ENCODE measurements at places on chromosomes 12 and 14. TPM values are rescaled to one million over a fixed set of nuclear protein-coding genes. Genes with fewer than 3 reads are reported as not detected.

Gene NYNRIN
- 0.02 TPM for total RNA-seq

GRCh38 chr12:53577941-53578352 is 48.2 kb downstream of the ATF7 start:
- no peak overlapping the region for H3K27ac ChIP-seq
- H3K36me3 ChIP-seq: no peaks in the 10 kb centered on the region
- DNase-seq: no peak
- H3K4me3 ChIP-seq: no peak overlapping the region

DNA sequence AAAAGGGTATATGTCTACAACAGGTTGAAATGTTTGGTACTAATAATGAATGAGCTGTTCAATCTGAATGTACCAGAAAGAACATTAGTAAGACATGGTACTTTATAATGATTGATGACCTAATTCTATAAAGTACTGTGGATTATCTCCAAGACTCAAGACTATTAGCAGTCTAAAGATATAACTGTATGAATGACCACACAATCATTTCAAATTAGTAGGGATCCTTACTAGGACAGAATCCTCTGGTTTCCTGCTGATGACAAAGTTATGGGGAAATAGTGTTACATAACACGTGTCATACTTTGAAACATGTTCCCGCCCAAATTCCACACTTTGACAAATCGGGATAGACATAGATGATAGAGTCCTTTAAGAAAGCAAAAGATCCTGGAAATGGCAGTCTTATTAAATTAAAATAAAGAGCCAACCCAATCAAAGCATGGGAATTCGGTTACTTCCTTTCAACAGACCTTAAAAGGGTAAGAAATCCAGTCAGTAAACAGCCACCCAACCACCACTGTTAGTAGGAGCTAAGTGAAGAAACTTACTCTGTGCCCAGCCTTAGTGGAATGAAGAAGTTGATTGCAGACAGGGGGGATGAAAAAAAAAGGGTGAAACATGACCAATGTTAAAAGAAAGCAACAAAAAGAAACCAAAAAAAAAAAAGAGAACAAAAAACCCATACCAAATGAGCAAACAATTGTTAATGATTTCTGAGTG is 2.8 kb downstream of the VPS29 start:
- H3K4me1 ChIP-seq: peaks cover 29% of the 10 kb centered on the region
- peaks cover 7% of the 10 kb centered on the region for H3K36me3 ChIP-seq
- H3K27me3 ChIP-seq: no peaks in the 10 kb centered on the region
- no peak overlapping the region for H3K27ac ChIP-seq
- no peak for DNase-seq
- no peak overlapping the region for H3K4me3 ChIP-seq

DNA sequence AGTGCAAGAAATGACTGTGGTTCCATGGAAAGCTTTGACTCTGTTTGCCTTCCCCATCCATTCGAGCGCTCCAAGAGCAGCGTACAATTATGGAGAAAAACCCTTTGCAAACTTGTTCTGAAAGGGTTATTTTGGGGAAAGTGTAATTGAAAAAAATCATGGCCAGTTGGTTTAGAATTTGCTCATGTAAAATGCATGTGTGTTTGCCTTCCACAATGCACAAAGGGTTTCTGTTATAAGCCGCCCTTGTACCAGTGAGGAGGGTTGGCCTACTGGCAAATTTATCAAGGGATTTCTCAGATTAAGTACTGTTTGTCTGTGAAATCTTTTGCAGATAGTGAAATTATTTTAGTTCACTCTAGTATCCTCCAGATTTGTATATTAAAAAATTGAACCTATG is 62.7 kb upstream of the PELI2 start:
- no peaks in the 10 kb centered on the region for H3K36me3 ChIP-seq
- DNase-seq: no peak
- no peaks in the 10 kb centered on the region for H3K4me1 ChIP-seq
- H3K27me3 ChIP-seq: no peaks in the 10 kb centered on the region

DNA sequence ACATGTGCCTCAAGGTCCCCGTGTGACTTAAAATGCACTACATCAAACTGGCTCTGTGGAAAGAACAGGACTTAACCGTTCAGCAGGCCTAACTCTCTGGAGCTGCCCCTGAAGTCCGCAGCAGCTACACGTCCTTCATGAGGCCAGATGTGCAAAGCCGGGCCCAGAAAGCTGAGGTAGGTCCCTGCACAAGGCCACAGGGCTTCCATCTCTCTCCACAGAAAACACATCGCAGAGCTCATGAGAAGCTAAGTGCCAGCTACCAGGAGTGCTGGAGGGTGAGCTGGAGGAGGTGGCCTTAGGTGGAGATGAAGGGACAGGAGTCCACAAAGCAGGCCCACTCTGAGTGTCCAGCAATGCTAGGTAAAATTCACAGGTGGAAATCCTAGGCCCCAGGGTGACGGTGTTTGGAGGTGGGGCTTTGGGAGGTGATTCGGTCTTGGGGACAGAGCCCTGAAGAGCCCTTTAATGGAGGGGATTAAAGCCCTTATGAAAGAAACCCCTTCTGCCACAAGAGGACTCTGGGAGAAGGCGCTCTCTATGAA is 52.4 kb downstream of the VCPKMT start:
- H3K27ac ChIP-seq: no peak overlapping the region
- peaks cover 71% of the 10 kb centered on the region for H3K4me1 ChIP-seq
- H3K27me3 ChIP-seq: no peaks in the 10 kb centered on the region
- H3K4me3 ChIP-seq: no peak overlapping the region

GRCh38 chr14:82075566-82075965 is 541.9 kb upstream of the SEL1L start:
- H3K27me3 ChIP-seq: no peaks in the 10 kb centered on the region
- no peak for DNase-seq
- no peaks in the 10 kb centered on the region for H3K4me1 ChIP-seq
- no peak overlapping the region for H3K27ac ChIP-seq

Gene GPD1
- 0.55 TPM for total RNA-seq

- no peak overlapping the region for H3K4me3 ChIP-seq
- peak overlapping the region; percentile 74 for H3K27ac ChIP-seq
- H3K36me3 ChIP-seq: no peaks in the 10 kb centered on the region
- peaks cover 21% of the 10 kb centered on the region for H3K4me1 ChIP-seq
- DNase-seq: no peak
Observed at GRCh38 chr12:47775100-47775911, 2.3 kb downstream of the SLC48A1 start.

- no peak for DNase-seq
- H3K27me3 ChIP-seq: no peaks in the 10 kb centered on the region
- H3K4me1 ChIP-seq: peaks cover 49% of the 10 kb centered on the region
- peaks cover 32% of the 10 kb centered on the region for H3K36me3 ChIP-seq
- H3K4me3 ChIP-seq: peak overlapping the region; percentile 83
Observed at GRCh38 chr14:102087762-102088011, 843 bp upstream of the HSP90AA1 start.

DNA sequence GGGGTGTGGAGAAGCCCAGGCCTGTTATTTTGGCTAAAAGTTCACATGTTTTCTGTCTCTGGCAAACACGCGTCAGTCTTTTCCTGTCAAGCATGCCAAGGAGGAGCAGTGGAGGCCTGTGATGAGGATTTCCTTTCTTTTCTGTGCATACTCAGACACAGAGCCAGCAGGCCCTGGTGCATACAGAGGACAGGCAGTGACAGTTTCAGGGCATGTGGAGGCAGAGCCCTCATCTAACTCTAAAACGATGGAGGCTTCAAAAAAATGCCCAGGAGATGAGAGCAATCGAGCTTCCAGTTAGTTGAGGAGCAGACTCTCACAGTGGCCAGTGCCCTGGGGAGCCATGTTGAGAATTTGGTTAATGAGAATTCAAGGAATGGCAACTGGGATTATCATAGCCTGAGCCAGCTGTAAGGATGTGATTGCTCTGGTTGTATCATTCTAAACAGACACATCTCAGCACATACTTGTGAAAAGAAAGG is 66.5 kb downstream of the TRAFD1 start:
- no peak for DNase-seq
- no peak overlapping the region for H3K4me3 ChIP-seq
- H3K4me1 ChIP-seq: no peaks in the 10 kb centered on the region
- H3K27me3 ChIP-seq: no peaks in the 10 kb centered on the region
- peaks cover 24% of the 10 kb centered on the region for H3K36me3 ChIP-seq

- no peaks in the 10 kb centered on the region for H3K27me3 ChIP-seq
- DNase-seq: no peak
- no peak overlapping the region for H3K27ac ChIP-seq
- no peaks in the 10 kb centered on the region for H3K36me3 ChIP-seq
- H3K4me3 ChIP-seq: no peak overlapping the region
Observed at GRCh38 chr12:12396694-12397093, 39.8 kb downstream of the BORCS5 start.

DNA sequence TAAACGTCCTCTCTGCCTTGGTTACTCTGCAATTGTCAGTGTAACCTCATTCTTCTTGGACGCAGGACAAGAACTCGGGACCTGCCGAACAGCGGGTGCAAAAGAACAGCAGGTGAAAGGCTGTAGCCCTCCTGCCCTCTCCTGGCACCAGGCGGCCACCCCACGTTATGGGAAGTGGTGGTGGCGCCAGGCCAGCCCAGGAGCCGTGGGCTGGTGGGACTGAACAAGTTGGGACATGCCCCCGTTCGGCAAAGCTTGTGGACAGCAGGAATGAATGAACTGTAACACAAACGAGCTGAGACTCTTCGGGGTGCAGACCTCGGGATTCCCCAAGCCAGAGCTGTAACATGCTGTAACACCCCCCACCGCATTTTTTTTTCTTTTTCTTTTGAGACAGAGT is 6.6 kb upstream of the M6PR start:
- H3K27ac ChIP-seq: no peak overlapping the region
- H3K4me3 ChIP-seq: no peak overlapping the region
- DNase-seq: no peak
- H3K36me3 ChIP-seq: no peaks in the 10 kb centered on the region
- no peaks in the 10 kb centered on the region for H3K27me3 ChIP-seq

DNA sequence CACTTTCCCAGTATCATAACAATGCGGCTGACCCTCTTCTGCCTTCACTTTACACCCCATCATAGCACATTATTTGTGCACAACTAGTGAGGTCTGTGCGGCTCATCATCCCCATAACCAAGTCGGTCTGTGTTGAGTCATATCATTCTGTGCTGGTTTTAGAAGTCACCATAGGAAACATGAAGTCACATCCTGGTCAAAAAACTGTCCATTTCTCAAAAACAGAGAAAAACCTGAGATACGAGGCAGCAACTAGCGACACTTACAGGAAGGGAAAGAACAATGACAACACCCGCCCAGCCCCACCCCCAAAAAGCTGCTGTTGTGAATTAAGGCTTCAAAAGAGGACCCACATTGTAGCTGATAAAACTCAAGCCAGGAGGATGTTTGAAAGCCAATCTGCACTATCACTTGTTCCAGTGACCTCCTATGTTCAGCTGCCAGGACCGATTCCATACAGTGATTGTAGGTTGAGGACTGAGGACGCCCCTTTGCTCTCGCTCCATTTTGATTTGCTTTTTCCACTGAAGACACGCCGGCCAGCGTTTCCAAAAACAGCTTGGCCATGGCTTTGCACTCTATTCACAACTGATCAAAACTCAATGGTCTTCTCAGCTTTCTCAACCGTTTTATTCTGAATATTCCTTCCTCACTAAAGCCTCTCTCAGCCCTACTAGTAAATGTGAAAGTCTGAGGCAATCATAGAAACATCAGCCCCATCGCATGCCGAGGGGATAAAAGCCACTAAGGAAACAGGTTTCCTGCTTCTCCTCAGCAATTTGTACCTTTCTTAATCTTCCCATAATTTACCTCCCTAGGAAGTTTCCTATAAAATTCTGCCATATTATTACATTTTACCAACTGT is 87.5 kb downstream of the DUSP16 start:
- peaks cover 23% of the 10 kb centered on the region for H3K4me1 ChIP-seq
- H3K4me3 ChIP-seq: peak overlapping the region; percentile 5
- H3K36me3 ChIP-seq: peaks cover 16% of the 10 kb centered on the region
- peak; percentile 30 for DNase-seq
- H3K27ac ChIP-seq: peak overlapping the region; percentile 71

- peaks cover 42% of the 10 kb centered on the region for H3K4me1 ChIP-seq
- H3K36me3 ChIP-seq: no peaks in the 10 kb centered on the region
- no peak overlapping the region for H3K4me3 ChIP-seq
- DNase-seq: no peak
- H3K27ac ChIP-seq: peak overlapping the region; percentile 60
Observed at GRCh38 chr14:87995500-87996290, 2.7 kb upstream of the GALC start.

GRCh38 chr14:92940543-92940942 is 17.6 kb downstream of the CHGA start:
- DNase-seq: no peak
- H3K36me3 ChIP-seq: no peaks in the 10 kb centered on the region
- H3K27ac ChIP-seq: no peak overlapping the region
- H3K4me1 ChIP-seq: no peaks in the 10 kb centered on the region
- H3K27me3 ChIP-seq: no peaks in the 10 kb centered on the region

- H3K4me1 ChIP-seq: no peaks in the 10 kb centered on the region
- no peaks in the 10 kb centered on the region for H3K36me3 ChIP-seq
- H3K27ac ChIP-seq: no peak overlapping the region
- no peak overlapping the region for H3K4me3 ChIP-seq
Observed at GRCh38 chr14:104968153-104968527, 10.0 kb downstream of the AHNAK2 start.

DNA sequence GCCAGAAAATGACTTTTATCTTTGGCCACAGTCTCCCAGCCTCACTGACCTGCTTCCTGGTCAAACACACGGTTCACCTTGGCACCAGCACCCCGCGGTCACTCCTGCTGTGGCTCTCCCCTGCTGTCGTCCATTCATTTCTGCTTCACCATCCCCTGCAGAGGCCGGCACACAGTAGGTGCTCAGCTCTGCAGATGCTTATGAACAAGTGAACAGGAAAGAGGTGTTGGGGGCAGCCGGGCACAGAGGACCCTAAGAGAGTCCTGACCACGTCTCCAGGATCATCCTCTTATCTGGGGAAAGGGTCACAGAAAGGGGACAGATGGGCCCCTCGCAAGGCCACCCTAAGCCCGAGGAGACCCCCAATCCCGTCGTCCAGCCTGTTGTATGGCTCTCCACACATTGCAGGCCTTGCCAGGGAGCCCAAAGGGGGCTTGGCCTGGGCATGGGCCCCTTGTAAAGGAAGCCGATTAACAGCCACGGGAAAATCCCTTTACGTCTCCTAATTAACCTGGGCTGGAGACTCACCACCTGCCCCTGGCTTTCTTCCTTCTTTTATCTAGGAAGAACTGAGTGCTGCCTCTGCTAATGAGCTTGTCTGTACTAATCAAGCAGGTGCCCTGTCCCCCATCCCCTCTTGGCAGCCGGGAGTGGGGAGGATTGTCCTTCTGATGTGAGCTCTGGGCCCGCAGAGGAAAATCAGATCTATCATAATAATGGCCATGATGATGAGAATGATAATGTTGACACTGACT is 119.2 kb downstream of the AACS start:
- H3K27ac ChIP-seq: no peak overlapping the region
- H3K36me3 ChIP-seq: no peaks in the 10 kb centered on the region
- H3K4me3 ChIP-seq: no peak overlapping the region
- H3K4me1 ChIP-seq: peaks cover 7% of the 10 kb centered on the region

GRCh38 chr12:53227341-53227740 is 4.7 kb downstream of the RARG start:
- H3K36me3 ChIP-seq: no peaks in the 10 kb centered on the region
- no peak overlapping the region for H3K4me3 ChIP-seq
- DNase-seq: no peak
- H3K4me1 ChIP-seq: peaks cover 46% of the 10 kb centered on the region

Measured in CD8-positive, alpha-beta memory T cell (primary cell).